ENCODE measurements at places on chromosomes 6 and 20. TPM values are rescaled to one million over a fixed set of nuclear protein-coding genes. Genes with fewer than 3 reads are reported as not detected.

Gene C20orf202
- not detected for total RNA-seq

Gene BTNL2
- not detected for total RNA-seq

Gene DEFB112
- not detected for total RNA-seq

Gene EPHA7
- total RNA-seq, result 0.34 TPM

Gene SMLR1
- not detected for total RNA-seq

Gene BMP2
- total RNA-seq, result 2.2 TPM

Gene MLIP
- total RNA-seq, result 0.59 TPM

Gene ZNF391
- total RNA-seq, result 0.45 TPM

Gene LINC00237
- not detected for total RNA-seq

Gene RGS17
- 8.2 TPM for total RNA-seq

Gene SYNDIG1
- total RNA-seq, result not detected

Gene C20orf96
- total RNA-seq, result 2.8 TPM

Gene CRISP2
- total RNA-seq, result not detected

Gene HMGCLL1
- total RNA-seq, result 0.34 TPM

Gene VGLL2
- not detected for total RNA-seq

Gene TFAP2D
- total RNA-seq, result not detected

Gene ERVFRD-1
- not detected for total RNA-seq

Gene MEP1A
- total RNA-seq, result not detected

Gene TNNC2
- total RNA-seq, result 0.84 TPM

Gene MAS1L
- total RNA-seq, result not detected

Gene TLDC2
- 0.34 TPM for total RNA-seq

Gene PDE10A
- 0.34 TPM for total RNA-seq

Gene POM121L2
- total RNA-seq, result not detected

Gene PTCHD4
- total RNA-seq, result 0.34 TPM

Gene TMEM74B
- not detected for total RNA-seq

Gene ABT1
- 14.3 TPM for total RNA-seq

Gene FNDC1
- total RNA-seq, result 0.17 TPM

Gene ASF1A
- total RNA-seq, result 14.1 TPM

Gene DOK5
- total RNA-seq, result 9.8 TPM

Gene SIGLEC1
- total RNA-seq, result not detected

Gene KIF25
- 0.15 TPM for total RNA-seq

Gene C6orf163
- 0.34 TPM for total RNA-seq

Gene PAX1
- not detected for total RNA-seq

Gene SLC18B1
- total RNA-seq, result 3.9 TPM

Gene KIAA0408
- total RNA-seq, result 0.30 TPM

Gene FRMD1
- not detected for total RNA-seq

Gene RNF182
- total RNA-seq, result 3.9 TPM
